ENCODE measurements at places on chromosomes 7 and 10.

GRCh38 chr7:93955304-93955703 lies 33.8 kb downstream of the GNG11 start:
- DNase-seq: no peak

- DNase-seq: no peak
These were observed 22.8 kb downstream of the BRAF start for GRCh38 chr7:140901941-140902302.

GRCh38 chr10:34157501-34157900 lies 657.6 kb downstream of the PARD3 start:
- DNase-seq: no peak

DNA sequence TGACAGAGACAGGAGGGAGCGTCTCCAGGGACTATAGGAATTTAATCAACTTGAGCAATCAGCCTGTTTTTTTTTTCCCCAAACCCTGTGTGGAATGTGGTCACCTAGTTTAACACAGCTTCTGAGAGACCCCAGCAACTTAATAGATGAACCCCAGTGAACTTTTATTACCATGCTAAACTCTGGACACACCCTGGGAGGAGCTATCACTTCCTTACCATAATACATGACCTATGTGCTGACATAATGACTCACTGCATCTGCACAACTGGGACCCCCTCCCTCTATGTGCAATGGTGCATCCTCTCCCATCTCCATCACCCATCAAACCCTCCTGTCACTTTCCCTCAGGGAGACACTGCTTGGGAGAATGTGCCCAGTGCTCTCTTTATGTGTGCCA lies 83.7 kb downstream of the EPC1 start:
- DNase-seq: no peak

- no peak for DNase-seq
These were observed 159.1 kb upstream of the EEPD1 start for GRCh38 chr7:35993676-35994606.

DNA sequence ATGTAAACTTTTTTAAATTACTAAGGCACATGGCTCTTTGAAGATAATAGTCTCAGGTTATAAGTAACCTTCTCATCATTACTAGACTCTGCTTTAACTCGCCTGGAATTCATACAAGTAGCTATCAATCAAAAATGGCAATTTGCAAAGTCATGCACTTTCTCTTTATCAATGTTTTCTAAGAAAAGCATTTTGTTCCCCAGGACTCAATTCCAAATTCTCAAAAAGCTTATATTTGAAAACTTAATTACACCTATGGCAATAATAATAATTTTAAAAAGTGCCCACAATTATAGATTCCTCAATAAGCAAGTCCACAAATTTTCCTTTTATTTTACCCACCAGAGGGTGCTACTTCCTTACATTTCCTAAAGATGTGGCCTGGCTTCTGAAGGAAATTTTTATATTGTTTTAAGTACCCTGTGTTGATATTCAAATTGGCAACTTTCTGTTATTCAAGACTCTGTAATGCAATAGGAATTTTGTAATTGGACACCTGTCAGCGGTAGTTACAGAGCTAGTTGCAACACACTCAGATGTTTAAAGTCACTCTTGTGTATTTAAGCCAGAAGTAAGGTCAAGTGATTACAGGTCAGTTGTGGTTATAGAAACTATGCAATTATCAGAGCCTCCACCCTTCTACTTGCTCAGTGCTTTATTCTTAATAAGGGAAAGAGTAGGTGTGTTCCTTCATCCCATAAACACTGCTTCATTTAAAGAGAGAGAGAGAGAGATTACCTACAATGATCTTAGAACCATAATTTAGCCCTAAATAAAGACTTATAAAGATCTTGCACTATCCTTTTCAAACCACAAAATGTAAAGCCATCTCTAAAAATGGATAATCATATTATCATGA lies 47.1 kb upstream of the HYAL4 start:
- no peak for DNase-seq
